ENCODE measurements at places on chromosomes 5 and 9.

DNA sequence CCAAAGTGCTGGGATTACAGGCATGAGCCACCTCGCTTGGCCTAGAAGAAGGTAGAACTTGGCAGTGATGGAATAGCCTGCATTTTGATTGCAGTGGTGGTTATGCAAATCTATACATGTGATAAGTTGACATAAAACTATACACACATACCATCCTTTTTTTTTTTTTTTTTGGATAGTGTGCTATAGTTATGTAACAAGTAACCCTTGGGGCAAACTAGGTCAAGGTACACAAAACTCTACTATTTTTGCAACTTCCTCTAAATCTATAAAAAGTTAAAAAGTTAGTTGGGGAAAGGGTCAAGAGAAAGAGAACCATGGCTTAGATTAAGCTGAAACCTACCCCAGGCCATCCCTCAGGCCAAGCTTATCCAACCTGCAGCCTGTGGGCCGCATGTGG is 11.1 kb downstream of the TRIM14 start:
- no peak for DNase-seq

- no peak for DNase-seq
Observed at GRCh38 chr9:120718316-120718715, 4.0 kb upstream of the MEGF9 start.

- no peak for DNase-seq
Observed at GRCh38 chr5:10109299-10109698, 140.4 kb downstream of the ATPSCKMT start.

- DNase-seq: no peak
Observed at GRCh38 chr5:172642486-172642885, 1.4 kb downstream of the NEURL1B start.

DNA sequence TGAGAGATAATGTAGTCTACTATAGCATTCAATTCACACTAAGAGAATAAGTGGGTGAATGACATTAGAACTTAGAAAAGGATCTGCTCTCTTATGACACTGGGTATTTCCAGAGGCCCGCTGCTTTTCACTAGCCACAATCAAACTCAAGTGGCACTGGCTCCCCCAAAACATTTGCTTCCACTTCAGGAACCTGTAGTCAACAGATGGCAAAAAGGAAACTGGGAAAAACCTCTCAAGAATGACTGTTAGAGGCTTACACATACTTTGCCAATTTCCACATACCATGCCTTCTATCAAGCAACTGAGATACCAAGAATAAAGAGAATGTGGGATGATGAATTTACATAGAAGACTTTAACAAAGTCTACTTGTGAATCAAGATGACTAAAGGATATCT is 11.2 kb downstream of the POC5 start:
- no peak for DNase-seq

DNA sequence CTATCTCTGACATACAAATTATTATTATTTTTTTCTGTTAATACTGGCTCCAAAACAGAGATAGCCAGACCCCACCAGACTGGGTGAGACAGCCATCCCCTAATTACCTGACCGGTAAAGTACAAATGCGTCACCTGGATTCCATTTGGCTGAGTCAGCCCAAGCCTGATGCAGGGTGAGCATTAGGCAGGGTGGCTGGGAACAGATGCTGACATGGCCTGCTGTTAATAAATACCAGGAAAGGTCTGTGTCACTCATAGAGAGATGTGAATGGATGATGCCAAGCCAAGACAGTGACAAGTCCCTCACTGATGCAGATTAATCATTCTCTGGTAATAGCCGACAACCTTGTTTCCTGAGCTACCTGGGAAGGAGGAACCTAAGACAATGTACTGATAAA is 183.5 kb downstream of the TRIM32 start:
- DNase-seq: no peak

DNA sequence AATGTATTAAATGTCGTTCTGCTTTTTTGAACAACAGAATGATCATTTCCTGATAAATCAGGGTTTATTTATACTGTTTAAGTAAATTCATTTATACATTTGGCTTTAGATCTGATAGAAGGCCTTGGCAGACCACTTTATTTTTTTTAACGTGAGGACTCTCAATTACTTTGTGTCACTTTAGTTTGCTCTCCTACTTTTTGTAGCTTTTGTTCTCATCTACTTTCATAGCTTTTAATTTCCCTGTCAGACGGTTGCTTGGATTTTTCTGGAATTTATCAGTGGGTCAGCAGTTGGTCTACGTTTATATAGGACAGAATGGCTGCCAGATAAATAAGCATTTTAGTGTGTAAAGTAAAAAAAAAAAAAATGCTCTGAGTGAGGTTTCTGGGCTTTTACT is 902.3 kb upstream of the DMAC1 start:
- no peak for DNase-seq

DNA sequence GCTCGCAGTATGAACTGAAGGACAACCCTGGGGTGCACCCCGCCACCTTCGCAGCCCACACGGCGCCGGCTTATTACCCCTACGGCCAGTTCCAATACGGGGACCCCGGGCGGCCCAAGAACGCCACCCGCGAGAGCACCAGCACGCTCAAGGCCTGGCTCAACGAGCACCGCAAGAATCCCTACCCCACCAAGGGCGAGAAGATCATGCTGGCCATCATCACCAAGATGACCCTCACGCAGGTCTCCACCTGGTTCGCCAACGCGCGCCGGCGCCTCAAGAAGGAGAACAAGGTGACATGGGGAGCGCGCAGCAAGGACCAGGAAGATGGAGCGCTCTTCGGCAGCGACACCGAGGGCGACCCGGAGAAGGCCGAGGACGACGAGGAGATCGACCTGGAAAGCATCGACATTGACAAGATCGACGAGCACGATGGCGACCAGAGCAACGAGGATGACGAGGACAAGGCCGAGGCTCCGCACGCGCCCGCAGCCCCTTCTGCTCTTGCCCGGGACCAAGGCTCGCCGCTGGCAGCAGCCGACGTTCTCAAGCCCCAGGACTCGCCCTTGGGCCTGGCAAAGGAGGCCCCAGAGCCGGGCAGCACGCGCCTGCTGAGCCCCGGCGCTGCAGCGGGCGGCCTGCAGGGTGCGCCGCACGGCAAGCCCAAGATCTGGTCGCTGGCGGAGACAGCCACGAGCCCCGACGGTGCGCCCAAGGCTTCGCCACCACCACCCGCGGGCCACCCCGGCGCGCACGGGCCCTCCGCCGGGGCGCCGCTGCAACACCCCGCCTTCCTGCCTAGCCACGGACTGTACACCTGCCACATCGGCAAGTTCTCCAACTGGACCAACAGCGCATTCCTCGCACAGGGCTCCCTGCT is 3.8 kb downstream of the IRX1 start:
- DNase-seq: no peak

DNA sequence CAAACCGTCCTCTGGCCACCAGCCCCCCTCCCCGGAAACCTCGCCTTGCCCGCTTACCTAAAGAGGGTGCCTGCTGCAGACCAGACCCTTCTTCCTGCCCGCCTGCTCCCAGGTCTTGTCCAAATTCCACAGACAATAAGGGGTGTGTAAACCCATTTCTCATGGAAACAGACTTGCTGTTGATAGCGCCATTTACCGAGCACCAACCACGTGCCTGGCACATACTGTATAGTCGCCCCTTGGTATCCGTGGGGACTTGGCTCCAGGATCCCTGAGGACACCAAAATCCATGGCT is 25.1 kb downstream of the CDHR2 start:
- DNase-seq: no peak

DNA sequence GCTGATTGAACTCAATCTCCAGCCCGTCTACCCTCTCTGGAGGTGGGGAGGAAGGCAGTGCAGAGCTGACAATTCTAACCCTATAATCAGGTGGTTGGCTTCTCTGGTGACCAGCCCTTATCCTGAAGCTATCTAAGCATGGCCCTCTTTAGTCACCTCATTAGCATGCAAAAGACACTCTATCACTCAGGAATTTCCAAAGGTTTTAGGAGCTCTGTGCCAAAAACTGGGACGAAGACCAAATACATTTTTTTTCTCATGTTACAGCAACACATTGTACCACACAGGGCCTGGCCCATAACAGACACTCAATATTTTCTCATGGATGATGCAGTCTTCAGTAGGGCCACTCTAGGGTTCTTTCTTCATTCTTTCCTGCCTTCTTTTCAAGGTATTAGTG is 118.8 kb upstream of the VLDLR start:
- no peak for DNase-seq

- no peak for DNase-seq
Observed at GRCh38 chr5:60522292-60522905, 177.6 kb downstream of the DEPDC1B start.

DNA sequence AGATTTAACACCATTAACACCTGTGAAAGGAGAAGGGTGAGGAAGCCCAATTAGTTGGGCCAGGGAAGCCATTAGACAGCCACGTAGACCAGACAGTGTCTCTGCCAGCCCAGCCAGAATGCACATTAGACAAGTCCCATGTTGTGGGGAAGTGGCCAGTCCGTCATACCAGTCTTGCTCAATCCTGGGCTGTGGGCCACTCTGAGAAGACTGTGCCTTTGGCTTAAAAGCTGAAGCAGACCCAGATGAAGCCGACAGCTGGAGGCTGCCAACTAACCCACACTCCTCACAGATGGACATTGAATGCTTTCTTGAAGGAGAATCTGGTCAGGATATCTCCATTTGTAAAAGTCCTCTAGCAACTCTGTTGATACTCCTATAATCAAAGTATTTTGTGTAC is 128.5 kb downstream of the CHSY3 start:
- no peak for DNase-seq

DNA sequence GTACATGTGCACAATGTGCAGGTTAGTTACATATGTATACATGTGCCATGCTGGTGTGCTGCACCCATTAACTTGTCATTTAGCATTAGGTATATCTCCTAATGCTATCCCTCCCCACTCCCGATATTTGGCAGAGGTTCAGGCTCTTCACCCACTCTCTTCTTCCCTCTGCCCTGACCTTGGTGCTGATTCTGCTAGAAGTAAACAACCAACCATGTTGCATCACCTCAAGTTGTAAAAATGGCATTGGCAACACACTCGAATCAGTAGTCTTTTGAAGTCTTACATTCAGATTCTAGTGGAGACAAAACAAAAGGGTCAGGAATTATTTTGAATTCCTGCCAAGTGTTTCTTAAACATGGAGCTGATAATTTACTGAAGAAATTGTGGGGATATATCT is 40.0 kb downstream of the PRR16 start:
- DNase-seq: no peak

DNA sequence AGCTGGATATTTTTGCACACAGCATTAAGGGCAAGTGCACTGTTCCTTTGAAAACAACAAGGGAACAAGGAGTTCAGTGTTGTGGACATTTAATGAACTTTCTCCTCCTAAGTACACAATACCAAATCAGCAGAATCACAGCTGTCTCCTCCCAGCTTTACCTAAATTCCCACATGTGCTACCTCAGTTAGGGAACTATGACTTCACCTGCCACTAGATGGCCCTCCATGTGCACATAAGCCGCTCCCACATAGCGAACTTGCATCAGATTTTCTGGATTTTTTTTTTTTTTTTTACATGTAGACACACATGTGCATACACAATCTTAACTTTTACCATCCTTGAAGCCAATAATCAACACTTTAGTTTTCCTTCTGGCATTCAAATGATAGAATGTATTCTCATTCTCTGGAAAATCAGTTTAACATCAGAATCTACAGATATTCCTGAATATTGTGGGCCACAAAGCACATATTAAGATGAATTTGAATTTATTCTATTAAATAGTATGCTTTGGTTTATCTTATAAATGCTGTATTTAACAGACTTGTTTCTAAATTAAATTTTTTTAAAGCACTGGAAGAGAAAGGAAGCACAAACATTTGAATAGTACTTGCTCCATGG is 123.6 kb downstream of the PALM2AKAP2 start:
- DNase-seq: no peak

- no peak for DNase-seq
Observed at GRCh38 chr9:78539904-78540303, 243.0 kb downstream of the PSAT1 start.

GRCh38 chr5:170427672-170428236 is 38.6 kb upstream of the KCNMB1 start:
- no peak for DNase-seq

- no peak for DNase-seq
Observed at GRCh38 chr5:77957516-77957915, 181.4 kb upstream of the TBCA start.

DNA sequence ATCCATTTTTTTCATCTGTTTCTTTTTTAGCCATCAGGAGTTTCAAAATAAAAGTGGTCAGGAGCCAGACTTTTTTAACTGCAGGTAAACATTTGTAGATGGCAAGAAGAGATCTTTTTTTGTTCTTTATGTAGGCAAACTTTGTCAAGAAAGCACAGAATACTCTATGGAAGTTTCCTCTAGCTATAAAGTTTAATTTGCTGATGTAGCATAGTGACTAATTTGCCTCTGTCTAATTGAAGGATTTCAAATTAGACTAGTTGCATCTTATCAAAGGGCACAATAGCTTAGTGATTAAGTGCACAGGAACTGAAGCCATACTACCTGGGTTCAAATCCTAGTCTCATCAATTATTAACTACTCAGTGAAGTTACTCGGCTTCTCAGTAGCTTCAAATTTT is 22.0 kb downstream of the FGF10 start:
- no peak for DNase-seq

GRCh38 chr9:19493174-19493811 is 84.5 kb downstream of the ACER2 start:
- no peak for DNase-seq

DNA sequence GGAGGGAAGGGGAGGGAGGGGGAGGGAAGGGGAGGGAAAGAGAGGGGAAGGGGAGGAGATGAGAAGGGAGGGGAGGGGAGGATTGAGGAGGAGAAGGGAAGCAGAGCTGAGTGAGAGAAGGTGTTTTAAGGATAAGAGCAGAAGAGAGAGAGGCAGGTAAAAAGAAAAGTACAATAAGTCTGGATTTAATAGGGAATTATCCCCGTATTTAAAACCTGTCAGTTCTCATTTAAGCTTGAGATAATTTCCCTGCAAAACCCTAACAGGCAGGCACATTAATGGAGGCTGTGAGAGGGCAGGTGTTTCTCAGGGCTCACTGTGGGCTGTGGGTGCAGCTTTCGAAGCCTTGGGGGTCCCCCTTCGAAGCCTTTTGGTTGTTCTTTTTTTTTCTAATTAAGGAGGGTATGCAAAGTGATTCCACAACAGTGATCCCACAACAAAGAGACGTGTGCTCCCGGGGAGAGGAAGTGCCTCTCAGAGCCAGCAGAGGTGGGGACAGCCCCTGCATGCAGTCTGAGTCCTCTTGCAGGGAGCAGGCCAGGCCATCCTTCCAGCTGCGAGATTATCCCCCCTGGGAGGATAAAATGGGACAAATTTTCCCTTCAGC is 317.9 kb upstream of the IRX1 start:
- no peak for DNase-seq

DNA sequence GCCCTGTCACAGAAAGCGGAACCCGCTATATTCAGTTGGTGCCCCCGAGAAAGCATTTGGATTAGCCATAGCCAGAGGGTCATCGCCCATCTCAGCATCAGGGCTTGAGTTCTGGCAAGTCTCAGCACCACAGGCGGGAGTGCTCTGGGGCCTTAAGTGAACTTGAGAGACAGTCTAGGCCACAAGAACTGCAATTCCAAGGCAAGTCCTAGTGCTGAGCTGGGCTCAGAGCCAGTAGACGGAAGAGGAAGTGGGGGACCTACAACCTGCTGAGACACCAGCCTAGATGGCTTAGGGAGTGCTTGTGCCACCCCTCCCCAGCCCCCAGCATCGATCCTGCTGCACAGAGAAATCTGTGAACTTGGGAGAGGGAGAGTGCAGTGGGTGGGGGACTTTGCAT is 594.9 kb downstream of the CCDC171 start:
- DNase-seq: no peak

GRCh38 chr5:77239126-77239741 is 28.8 kb downstream of the PDE8B start:
- DNase-seq: no peak

GRCh38 chr9:20030221-20030620 is 241.4 kb upstream of the SLC24A2 start:
- DNase-seq: no peak

Measured in non-pigmented ciliary epithelial cell (primary cell).